Stimulated activated CD4-positive, alpha-beta T cell treated with anti-CD3 and anti-CD28 coated beads, Interleukin-15, amount 100 ng/mL, for 48 hours (primary cell): ENCODE measurements at places on chromosomes 16 and 17.

DNA sequence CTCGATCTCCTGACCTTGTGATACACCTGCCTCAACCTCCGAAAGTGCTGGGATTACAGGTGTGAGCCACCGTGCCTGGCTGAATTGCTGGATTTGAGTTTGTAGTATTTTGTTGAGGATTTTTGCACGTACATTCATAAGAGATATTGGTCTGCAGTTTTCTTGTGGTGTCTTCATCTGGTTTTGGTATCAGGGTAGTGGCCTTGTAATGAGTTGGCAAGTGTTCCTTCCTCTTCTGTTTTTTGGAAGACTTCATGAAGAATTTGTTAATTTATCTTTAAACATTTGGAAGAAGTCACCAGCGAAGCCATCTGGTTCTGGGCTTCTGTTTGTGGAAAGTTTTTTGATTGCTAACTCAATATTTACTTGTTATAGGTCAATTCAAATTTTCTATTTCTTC is 26.9 kb downstream of the SPNS3 start:
- no peak for DNase-seq

- DNase-seq: no peak
Measured at GRCh38 chr16:3915426-3916260, 35.1 kb upstream of the CREBBP start.

GRCh38 chr16:73315645-73316044 is 267.7 kb upstream of the ZFHX3 start:
- no peak for DNase-seq

DNA sequence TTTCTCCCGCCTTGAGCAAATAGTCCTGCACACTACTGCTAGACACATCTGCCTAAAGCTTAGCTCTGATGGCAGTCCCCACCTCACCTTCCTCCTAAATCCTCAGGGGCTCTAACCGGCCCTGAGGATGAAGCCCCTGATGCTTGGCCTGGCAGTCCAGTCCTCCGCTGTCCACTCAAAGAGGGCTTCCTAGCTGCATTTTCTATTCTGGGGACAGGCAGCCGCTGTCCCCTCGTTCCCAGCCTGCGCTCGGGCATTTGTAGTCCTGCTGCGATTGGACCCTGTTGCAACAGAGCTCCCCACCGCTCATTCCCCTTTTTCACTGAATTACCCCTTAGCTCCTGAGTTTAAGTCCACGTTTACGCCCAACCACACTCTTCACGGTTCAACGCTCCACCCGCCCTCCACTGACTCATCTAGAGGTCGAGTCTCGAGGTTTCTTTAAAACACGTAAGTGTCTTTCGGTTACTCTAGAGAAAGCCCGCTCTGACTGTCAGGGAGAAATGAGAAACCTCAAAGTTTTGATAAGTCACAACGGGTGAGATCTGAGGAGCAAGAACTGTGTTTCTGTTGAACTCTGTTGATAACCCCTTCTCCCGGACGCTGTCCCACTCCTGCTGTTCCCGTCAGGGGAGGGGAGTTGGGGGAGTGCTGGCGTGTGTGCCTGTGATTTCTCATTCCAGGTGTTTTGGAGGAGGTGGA is 4.5 kb downstream of the CCR7 start:
- DNase-seq: peak; percentile 78

DNA sequence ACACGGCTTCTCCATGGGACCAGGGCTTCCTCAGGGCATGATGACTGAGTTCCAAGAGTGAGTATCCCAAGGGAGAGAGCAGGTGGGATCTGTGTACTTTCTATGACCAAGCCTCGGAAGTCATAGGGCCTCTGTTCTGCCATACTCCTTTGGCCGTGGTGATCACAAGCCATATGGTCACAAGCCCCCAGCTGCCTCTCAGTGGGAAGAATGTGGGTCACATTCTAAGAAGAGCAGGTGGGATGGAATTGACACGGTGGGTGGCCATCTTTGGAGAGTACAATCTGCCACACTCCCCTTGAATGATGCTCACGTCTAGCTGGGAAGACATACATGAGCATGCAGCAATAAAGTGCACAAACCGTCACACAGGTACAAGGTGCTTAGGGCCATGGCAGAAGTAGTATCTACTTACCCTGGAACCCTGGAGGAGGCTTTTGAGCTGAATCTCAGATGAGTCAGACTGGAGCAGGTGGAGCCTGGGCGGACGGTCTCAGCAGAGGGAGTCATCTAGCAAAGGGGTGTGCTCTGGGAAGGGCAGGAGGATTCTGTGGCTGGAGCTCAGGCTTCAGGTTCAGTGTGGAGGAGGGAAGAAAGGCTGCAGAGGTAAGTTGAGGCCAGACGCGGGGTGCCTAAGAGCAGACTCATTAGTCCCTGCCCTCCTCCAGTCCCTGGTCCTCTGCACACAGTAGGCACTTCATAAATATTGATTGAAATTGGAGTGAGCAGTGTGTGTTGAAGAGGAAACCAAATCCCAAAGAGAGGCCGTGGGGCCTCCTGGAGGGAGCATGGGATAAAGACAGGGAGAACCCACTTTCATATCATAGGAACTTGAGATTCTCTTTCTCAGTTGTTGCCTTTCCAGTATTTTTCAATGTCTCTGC is 26.6 kb downstream of the GOSR2 start:
- DNase-seq: no peak

DNA sequence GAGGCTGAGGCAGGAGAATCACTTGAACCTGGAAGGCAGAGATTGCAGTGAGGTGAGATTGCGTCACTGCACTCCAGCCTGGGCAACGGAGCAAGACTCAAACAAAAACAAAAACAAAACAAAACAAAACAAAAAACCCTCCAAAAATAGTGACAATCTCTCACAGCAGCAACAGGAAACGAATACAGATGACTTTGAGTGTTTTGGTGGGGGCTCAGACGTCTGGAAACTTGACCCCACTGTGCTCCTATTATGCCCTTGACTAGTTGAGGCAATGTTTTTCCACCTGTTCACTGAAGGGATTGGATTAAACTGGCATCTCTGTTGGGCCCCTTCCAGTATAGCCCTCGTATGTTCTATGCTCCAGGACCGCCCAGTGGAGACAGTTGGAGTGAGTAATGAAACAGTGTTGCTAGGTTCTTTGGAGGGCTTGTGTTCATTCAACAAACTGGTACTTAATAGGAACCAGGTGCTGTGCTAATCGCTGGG is 167.0 kb downstream of the UTP18 start:
- no peak for DNase-seq
